Cardiac fibroblast (primary cell): ENCODE measurements at places on chromosomes 12 and 14.

DNA sequence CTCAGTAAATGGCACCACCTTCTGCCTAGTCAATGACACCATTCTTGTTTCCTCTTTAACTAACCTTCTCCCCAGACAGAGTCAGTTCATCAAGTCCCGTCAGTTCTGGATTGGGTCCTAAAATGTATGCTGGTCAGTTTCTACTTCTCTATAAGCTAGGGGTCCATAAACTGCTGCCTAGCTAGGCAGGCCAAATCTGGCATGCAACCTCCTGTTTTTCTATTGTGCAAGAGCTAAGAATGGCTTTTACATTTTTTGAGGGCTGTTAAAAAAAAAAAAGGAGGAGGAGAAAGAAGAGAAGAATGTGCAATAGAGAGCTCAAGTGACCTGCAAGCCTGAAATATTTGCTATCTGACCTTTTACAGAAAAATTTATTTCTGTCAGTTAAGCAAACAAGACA is 6.4 kb upstream of the TMED10 start:
- peak; percentile 83 for DNase-seq

DNA sequence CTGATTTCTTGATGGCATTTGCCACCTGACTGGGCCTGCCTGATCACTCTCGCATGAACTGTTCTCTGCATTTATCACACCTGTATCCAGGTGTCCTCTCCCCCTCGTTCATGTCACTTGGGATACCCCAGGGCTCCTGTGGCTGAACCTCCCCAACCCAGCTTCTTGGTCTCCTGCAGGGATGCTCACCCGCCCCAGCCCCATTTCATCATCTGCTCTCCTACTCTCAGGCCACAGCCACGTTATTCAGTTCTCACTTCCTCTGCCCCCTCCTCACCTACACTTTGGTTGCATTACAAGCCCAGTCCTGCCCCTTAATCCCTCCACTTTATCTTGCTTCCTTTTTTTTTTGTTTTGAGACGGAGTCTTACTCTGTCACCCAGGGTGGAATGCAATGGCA is 35.5 kb downstream of the TMBIM6 start:
- DNase-seq: no peak

GRCh38 chr12:122947352-122947792 is 18.9 kb downstream of the ABCB9 start:
- DNase-seq: no peak

DNA sequence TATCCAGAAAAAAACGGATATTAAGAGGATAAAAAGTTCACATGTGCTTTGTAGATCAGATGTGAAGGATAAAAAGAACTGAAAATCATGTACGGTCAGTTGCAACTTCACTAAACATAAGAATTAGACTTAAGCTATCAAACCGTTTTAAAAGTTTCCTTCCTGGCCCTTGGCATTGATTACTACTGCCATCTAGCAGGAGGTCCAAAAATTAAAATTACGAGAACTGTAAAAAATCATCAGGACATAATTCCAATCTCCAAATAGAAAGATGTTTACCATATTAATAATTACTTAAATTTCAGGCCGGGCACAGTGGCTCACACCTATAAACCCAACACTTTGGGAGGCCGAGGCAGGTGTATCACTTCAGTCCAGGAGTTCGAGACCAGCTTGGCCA is 7.9 kb downstream of the WDR89 start:
- DNase-seq: no peak

DNA sequence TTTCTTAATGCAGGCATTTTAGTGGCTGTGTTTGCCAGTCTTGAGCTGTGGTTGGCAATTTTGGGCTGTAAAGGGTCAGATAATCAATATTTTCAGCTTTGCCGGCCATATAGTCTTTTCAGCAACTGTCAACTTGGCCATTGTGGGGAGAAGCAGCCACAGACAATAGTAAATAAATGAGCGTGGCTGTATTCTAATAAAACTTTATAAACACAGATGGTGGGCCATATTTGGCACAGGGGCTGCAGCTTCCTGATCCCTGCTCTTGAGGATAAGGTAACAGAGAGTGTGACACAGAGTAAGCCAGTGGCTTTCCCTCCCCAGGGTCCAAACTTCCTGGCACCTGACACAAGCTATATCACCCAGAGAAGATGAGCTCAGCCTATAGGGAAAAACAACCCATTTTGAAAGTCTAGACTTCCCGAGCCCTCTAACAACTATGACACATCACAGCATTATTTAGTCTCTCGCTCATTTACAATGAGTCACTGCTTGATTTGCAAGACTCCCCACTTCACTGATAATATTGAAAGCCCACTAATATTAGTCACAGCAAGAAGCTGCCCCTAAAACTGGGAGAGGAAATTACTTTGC is 163.1 kb upstream of the TMPO start:
- DNase-seq: peak; percentile 63

GRCh38 chr12:46389031-46389616 is 16.6 kb upstream of the SLC38A2 start:
- DNase-seq: peak; percentile 99

GRCh38 chr12:116420227-116420880 is 138.8 kb upstream of the MAP1LC3B2 start:
- DNase-seq: no peak

DNA sequence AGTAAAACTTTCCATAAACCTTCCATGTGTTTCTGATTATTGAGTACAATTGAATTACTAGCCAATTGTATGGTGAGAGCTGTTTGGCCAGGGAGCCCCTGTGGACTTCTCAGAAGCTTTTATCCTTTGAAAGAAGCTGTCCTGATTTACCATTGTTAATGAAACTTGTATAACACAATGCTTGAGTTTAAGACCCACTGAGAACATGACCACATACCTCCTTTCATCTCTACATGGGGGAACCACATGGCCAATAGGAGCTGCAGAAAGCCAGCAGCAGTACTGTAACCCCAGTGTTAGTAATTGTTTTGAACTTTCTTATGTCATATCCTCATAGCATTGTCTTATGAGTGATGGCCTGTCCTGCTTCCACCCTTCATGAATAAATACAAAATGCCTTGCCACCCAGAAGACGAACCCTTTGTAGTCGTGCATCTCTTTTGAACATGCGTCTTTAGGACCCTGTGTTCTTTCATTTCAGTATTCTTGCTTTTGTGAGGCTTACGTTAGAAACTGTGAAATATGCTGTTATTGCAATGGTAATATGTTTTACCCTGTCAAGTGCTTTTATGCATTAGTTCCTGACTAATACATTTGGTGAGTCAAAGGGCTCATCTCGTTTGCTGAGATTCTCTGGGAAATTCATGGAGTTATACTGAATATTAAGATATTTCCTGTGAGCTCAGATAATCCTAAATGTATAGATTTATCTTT is 815.7 kb downstream of the NRXN3 start:
- DNase-seq: peak; percentile 37

DNA sequence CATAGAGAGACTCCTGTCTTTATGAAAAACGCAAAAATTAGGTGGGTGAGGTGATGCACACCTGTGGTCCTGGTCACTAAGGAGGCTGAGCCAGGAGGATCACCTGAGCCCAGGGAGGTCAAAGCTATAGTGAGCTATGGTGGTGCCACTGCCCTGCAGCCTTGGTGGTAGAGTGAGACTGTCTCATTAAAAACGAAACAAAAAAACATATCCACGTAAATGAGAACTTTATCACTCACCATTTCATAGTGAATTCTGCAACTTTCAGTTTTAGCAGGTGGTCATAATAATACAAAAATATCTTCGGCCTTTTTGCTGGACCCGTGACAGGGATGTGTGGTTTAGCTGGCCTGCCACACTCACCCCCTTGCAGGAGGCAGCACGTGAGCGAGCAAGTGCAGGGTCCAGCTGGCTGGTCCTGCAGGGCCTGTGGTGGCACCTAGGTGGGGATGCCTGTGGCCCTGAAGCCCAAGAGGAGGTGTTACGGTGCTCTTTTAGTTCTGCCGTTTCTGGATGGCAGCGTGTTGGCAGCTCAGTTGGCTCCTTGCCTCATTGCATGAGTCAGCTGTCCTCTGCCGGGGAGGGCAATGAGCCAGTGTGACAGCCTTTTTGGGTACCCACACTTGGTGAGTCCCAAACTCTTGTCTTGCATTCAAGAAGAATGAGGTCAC is 1330.7 kb upstream of the TMEM132C start:
- DNase-seq: no peak

DNA sequence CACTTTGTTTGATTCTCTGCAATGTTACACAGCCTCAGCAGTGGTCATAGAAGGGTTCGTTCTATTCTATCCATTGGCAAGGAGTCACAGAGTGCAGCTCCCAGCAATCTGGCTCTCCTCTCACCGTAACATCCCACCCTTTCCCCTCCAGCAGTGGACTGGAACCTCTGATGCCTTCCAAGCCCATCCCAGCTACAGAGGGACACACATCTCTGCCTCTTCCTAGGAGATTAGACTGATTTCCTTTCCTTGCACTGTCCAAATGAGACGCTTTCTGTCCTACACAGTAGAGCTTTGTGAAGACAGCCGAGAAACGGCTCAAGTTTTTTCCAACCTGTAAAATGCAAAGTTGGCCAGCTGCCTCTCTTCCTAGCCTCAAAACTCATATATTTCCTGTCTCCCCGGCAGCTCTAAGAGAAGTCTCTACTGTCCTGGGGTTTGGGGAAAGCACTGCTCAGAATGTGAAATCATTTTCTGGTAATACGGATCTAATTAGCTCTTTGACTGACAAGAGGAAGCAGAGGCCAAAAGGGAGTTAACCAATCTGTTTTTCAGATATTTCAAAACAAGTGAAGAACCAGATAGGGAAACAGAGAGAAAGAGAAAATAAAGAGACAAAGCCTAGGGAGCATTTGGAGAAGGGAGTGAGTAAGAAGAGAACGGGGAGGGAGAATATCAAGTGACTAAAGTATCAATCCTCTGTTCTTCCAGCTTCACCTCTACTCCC is 516 bp downstream of the NINJ2 start:
- peak; percentile 12 for DNase-seq

DNA sequence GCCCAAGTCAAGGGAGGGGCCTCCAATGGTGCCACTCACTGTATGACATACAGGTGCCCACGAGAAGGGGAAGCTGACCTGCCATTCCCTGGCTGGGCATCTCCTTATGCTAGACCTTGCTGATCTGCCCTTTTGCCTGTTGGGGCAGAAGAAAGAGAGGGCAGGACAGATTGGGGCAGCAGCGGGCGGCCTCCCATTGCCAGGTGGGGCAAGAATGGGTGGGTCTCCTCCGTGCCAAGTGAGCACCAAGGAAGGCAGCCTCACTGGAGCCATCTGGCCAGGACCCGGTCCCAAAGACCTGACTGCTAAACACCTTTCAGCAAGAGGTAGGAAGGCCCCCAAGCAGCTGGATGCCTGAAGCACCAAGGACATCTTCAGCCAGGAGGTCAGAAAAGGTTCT is 50.5 kb downstream of the PLEKHG3 start:
- DNase-seq: no peak

DNA sequence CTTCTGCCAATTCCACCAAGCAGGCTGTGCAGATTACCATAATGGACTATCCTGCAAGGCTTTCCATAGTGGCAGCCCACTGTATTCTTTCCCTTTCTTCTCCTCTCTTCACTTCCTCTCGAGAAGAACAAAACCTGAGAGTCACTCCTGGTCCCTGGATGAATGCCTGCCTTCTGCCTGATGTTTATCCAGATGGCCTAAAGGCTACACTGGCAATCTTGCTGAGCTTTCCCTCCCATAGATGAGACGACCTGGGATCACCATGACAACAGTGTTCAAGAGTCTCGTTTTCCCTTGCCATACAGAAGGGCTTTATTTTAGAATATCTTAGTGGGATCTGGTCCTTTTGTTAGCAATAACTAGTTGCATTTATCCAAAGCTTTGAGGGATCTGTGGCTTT is 142.3 kb downstream of the RTN1 start:
- DNase-seq: no peak

- peak; percentile 68 for DNase-seq
These were observed 58.9 kb upstream of the KITLG start for GRCh38 chr12:88638966-88639760.

- no peak for DNase-seq
These were observed 20.1 kb upstream of the PAWR start for GRCh38 chr12:79710707-79711483.

DNA sequence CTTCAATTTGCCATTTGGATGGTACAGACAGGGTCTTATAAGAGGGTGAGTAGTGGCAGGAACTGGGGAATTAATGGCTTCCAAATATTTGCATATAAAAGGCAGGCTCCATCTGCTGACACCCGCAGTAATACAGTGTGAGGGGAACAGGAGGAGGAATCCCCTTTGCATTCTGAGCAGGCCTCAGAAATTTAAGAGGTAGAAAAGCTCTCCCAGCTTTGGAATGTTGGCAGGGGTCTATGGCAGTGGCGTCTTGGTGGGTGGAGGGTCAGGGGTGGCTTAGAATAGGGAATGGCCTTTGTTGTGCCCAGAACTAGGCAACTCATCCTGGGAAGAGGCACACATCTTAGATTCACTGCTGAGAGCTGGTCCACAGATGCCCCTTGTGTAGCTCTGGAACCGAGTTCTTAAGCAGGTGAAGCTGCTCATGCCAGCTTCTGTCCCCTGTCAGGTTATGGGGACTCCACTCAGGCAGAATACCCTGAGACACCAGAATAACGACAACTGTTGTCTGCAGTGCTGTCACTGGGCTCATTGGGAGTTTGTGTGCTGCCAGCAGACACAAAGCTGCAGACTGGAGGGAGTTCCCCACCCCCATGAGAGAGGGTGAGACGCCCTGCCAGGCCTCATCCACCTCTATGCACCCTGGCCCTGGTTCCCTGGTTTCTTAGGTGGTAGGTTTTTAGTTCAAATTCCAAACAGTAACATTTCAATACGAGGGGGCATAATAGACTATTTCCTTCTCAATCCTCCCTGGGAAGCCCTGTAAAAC is 190.2 kb downstream of the MON2 start:
- no peak for DNase-seq

DNA sequence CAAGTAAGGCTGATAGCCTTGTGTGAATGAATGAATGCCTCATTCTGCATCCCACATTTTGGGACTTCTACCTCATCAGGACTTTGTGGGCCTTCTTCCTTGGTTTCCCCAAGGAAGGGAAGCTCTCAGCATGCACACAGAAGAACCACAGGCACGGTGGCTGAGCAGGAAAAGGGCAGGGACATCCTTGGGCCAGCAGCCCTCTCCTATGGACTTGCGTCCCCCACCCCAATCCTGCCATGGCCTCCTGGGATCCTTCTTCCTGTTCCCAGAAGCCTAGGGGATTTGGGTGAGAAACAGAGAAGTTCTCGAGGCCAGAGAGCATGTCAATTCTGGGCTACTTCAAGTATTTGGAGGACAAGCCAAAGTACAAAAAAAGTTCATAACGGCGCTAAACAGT is 69.7 kb downstream of the LGMN start:
- DNase-seq: no peak

DNA sequence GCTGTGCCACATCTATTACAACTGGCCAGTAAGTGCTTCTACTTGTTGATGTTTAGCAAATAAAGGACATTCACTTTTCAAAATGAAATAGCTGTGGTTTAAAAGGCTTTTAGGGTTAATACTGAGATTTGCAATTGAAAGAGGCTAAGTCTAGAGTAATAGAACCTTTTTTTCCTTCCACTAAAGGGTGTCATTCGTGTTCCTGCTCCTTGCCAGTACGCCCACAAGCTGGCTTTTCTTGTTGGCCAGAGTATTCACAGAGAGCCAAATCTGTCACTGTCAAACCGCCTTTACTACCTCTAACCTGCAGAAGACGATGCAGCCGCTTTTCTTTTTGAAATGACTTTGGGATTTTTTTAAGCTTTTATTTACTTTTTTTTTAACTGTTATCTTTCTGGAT is 33.6 kb downstream of the PIWIL1 start:
- no peak for DNase-seq
